ENCODE measurements at places on chromosomes 1 and 21.

DNA sequence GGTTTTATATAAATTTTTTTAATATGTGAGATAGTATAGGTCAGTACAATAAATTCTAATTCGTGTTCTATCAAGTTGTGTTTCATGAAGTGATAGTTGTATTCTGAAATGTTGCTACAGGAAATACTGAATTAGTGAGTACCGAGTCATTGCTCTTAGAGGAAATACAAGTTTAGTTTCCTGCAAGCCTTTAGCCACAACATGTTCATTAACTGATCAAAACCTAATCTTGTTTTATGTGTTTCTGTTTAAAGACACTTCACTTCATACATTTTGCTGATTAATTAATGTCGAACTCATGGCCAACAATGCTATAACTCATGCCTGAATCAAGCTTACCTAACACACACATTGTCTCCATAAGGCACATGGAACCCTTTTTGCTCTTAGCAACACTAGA, 43.6 kb downstream of the LRRC7 start:
- no peak overlapping the region for H3K4me3 ChIP-seq
- H3K27me3 ChIP-seq = no peaks in the 10 kb centered on the region
- DNase-seq = no peak
- H3K27ac ChIP-seq = no peak overlapping the region
- H3K36me3 ChIP-seq = no peaks in the 10 kb centered on the region

GRCh38 chr1:1777583-1777899, 729 bp downstream of the NADK start:
- DNase-seq = peak; percentile 81
- H3K27ac ChIP-seq = peak overlapping the region; percentile 91
- H3K27me3 ChIP-seq = no peaks in the 10 kb centered on the region
- peak overlapping the region; percentile 83 for H3K4me3 ChIP-seq
- H3K36me3 ChIP-seq = no peaks in the 10 kb centered on the region

DNA sequence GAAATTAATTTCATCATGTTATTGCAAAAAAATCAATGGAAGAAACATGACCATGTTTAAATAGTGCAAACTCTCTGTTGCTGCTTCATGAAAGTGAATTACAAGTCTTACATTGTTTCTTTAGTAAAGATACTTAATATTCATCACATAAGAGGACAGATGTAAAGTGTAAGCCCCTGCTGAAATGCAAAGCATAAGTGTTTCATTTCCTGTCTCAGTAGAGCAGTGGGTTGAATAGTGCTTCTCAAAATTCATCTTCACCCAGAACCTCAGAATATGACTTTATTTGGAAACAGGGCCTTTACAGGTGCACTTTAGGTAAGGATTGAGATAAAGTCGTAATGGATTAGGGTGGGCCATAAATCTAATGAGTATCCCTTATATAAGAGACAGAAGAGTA, 738.4 kb upstream of the RGS18 start:
- H3K27ac ChIP-seq = no peak overlapping the region
- no peaks in the 10 kb centered on the region for H3K4me1 ChIP-seq
- no peak overlapping the region for H3K4me3 ChIP-seq
- H3K27me3 ChIP-seq = no peaks in the 10 kb centered on the region

DNA sequence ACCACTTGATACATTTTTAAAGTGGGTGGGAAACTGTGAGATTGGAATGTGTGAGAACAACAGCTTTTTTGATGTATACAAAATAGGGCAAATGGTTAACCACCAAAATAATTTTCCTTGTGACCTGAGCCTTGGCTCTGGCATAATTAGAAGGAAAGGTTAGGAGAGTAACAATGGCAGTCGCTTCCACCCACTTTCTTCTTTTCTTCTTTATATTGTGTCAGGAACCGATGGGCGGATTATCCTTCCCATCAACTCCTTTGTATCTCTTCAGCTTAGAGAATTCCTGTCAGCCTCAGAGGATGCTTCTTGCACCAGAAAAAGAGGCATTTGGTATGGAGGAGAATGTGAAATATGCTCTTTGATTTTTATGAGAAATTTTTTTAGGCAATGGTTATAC, 90.6 kb downstream of the SDCCAG8 start:
- H3K4me3 ChIP-seq = no peak overlapping the region
- no peaks in the 10 kb centered on the region for H3K36me3 ChIP-seq
- DNase-seq = no peak
- H3K27me3 ChIP-seq = no peaks in the 10 kb centered on the region
- H3K4me1 ChIP-seq = no peaks in the 10 kb centered on the region

GRCh38 chr1:229253151-229253974, 17.5 kb upstream of the RAB4A start:
- H3K27ac ChIP-seq = no peak overlapping the region
- H3K4me1 ChIP-seq = no peaks in the 10 kb centered on the region
- DNase-seq = no peak
- no peak overlapping the region for H3K4me3 ChIP-seq
- H3K27me3 ChIP-seq = no peaks in the 10 kb centered on the region
